ENCODE measurements at places on chromosomes 12 and 14.

DNA sequence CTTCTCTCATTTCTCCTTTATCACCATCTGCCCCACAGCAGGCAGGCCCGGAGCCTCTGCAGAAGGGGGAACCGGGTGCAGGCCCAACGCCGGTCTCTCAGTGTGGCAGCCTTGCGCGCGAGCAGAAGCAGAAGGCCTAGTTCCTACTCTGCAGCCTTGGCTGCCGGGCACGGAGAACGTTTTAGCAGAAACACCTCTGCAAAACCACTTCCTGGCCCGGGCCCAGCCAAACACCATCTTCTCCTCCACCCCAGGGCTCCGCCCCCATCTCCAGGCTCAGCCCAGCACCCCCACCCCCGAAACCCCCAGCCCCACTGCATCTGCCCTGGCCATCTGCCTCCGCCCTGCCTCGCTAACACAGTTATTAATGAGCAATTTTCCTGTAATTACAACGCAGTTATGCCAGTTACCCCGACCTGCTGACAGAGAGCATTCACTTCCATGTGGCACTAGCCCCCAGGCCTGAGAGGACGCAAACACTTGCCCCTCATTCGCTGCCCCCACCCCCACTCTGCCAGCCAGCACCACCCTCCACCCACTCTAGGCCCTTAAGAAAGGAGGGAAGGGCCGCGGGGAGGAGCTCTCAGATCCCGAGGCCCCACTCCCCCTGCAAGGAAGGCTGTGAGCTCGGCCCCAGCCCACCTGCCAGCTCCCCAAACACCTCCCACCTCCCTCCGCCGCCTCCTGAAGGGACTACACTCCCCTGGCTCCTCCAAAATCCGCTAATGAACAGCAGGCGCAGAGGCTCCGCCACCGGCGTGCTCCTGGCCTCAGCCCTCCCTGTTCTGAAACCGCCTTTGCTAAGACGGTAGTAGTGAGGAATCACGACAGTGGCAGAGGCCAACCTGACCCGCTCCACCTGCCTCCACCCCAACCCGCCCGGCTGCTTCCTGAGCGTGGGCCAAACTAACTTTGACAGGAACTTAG, 44.7 kb upstream of the FBRSL1 start:
- peak; percentile 73 for DNase-seq

DNA sequence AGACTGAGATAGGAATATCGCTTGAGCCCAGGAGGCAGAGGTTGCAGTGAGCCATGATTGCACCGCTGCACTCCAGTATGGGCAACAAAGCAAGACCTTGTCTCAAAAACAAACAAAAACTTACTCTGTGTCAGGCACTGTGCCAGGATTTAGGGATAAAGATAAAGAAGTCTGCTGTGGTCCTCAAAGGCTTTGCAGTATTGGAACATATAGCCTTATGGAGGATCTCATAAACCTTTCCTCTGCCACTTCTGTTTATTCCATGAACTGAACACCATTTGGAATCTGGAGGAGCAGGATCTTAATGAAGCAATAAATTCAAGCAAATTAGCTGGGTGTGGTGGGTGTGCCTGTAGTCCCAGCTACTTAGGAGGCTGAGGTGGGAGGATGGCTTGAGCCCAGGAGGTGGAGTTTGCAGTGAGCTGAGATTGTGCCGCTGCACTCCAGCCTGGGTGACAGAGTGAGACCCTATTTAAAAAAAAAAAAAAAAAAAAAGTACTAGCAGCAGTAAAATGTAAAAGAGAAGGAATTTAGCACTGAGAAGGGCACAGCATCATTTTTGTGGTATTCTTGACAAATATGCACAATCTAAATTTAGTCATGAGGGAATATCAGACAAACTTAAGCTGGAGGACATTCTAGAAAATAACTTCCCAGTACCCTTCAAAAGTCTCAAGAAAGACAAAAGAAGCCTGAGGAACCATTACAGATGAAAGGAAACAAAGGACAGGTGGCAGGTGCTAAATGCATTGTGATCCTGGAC, 27.1 kb downstream of the BMAL2 start:
- no peak for DNase-seq

GRCh38 chr12:10562306-10562933, 51.0 kb downstream of the MAGOHB start:
- peak; percentile 72 for DNase-seq

DNA sequence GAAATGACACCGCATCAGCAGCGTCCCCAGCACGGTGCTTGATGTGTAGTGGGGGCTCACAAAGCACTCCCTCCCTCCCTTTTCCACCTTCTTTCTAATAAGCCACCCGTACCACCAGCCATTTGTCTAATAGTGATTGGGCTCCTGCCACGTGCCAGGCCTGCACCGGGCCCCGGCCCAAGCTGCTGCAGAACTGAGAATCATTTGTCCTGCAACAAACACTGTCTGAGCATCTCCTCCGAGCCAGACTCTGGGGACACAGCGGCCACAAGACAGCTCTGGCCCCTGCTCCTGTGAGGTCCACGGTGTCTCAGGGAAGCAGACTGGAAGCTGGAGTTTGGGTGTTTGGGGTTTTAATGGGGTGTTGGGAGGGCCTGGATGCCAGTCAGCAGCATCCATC, 43.9 kb downstream of the MVK start:
- no peak for DNase-seq

- DNase-seq: no peak
Observed at GRCh38 chr14:28412077-28412476, 354.5 kb upstream of the FOXG1 start.

DNA sequence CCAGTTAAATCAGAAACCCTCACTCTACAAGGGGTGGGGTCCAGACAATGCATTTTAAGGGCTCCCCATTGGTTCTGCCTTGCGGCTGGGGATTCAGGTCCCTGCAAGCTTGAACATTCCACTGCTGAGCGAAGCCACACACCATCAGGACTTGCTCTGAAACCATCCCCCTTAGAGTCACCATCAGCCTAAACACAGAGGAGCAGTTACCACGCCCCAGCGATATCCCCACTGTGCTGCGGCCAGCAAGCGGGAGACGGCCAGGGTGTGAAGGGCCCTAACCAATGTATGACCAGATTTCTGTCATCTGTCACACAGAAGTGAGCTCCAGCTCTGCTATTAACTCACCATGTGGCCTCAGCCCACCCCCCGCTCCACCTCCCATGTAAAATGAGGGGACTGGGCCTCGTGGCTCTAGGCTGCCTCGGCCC, 29.7 kb downstream of the CCDC88C start:
- DNase-seq: no peak

DNA sequence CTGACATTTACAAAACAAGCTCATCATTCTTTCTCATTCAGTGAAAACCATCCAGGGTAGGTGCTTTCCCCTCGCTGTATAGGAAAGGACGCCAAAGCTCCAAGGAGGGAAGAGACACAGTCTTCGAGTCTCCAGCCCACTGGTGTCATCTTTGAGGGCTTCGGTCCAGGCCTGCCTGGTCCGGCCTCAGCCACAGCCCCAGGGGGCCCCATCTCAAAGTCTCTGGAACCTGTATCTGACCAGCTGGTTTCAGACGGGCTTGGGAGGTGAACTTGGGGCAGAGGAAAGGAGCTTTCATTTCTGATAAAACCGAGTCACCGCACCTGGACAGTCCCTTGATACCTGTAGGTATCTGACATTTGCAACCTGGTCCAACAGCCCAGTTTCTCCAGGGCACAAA, 229.5 kb upstream of the RTL1 start:
- DNase-seq: no peak
